Testis (tissue), 5 donors: ENCODE measurements at places on chromosomes 4 and X. TPM values are rescaled to one million over a fixed set of nuclear protein-coding genes. Genes with fewer than 3 reads are reported as not detected.

DNA sequence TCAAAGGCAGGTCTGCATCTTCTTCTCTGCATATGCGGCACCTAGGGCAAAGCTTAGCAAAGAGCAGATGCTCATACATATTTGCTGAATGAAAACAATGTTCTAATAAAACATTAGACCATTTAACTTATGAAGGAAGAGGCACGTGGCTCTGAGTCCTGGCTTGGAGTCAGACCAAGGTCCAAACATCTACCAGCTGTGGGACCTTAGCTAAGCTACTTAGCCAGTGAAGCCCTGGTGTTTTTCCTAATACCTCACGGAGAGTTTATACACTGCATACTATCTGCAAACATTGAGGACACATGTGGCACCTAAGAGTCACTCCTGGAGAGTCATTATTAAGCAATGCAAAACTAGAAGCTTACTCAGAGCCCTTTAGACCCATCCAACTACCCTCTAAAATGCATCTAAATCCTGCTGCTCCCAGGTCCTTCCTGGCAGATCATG, 9.0 kb downstream of the PDGFC start:
- DNase-seq = peak; percentile 45

DNA sequence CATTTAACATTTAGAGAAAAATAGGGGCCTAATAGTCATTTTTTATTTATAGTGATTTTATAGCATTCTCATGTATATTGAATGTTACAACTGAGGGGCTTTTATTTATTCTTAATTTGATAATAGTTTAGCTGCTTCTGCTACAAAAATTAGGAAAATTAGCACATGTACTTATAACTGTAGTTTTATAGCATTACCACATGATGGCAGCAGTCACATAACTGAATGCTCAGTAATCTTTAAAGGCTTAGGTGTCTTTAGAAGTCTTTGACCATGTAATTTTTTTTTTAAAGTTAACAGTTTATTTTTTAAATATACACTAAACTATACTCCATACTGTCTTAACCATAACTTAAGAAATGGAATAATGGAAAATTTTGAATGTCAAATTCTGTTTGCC, 136.6 kb downstream of the STAG2 start:
- DNase-seq = no peak

DNA sequence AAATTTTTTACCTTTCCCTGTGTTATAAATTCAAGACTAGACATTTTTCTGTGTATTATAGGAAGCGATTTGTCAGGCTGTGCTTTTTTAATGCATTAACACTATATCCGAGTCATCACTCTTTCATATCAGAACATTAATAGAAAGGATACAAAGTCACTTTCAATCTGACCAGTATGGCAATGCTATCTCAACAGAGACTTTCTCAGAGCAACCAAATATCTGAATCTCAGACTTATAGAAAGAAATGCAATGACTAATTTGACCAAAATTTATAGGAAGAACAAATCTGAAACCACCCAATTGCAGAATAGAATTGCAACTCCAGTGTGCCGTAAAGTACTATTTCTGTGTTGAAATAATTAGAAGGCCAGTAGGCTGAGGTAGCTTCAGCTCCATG, 473 bp upstream of the TKTL2 start:
- no peak for DNase-seq

DNA sequence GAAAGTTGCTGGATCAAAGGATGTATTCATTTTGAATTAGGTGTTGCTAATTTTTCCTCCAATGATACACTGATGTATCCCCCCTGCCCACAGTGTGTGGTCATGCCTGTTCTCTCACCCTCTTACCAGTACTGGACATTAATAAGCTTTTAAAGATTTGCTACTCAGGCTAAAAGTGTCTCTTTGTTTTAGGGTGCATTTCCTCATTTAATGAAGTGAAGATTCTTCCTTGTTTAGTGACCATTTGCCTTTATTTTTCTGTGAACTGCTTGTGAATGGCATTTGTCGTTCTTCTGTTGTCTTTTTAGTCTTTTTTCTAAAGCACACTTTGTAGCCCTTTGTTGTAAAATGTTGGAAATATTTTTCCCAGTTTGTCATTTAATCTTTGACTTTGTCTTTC, 5.0 kb downstream of the MSMO1 start:
- DNase-seq = no peak

ASMT gene
- polyA plus RNA-seq = not detected
